NCI-H526 (cell line): ENCODE measurements at places on chromosomes 6 and 20.

DNA sequence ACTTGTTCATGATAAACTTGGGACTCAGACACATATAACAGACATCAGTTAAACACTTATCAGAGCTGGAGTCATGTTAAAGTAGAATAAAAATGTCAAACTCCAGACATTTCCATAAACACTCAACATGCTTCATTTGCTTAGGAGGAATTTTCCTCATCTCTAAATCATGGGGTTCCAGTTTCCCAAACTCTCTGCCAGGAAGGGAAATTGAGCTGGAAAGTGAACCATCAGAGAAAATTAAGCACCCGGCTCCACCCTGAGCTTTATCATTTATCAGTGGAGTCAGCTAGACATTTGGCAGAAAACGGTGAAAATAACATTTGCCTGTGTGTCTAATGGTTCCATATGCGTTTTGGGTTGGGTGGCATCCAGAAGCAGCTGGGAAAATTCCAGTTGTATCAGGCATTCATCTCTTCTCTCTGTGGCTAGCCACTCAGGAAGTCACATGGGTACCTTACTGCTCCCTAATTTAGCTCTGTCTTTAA is 25.3 kb upstream of the ZNFX1 start:
- DNase-seq, result no peak

DNA sequence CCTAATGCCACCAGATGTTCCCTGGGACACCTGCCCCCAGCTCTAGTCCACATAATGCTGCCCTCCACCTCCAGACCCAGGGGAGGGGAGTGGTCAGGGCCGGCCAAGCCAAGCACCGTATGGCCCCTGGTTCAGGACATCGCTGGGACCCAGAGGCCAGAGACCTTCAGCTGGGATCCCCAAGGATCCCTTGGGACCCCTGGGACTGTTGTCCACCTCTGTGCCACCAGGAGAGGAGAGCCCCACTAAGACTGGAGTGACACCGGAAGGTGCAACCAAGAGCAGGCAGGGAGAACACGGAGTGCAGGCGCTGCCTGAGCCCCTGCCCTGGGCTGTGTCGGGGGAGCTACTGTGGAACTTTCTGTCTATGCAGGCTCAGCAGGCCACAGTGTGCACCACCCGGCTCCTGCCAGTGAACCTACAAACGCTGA is 43.6 kb downstream of the CTCFL start:
- DNase-seq, result peak; percentile 92

DNA sequence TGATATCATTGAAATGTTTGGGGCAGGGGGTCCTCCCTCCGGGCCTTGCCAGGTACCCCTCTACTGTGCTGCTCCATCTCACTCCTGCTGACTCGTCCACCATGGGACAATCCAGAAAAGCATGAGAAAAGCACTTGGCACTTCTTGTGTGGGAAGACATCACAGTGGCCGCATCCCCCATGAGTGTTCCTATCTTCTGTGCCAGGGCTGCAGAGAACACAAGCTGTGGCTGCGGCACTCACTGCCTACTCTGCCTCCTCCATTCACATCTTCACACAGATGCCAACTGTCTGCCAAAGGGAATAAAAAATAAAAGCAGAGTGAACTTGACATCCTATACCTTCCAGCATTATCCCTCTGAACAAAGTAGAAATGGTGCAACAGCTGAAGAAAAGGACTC is 117.4 kb upstream of the PROKR2 start:
- no peak for DNase-seq

- no peak for DNase-seq
These were observed 11.3 kb downstream of the ELMO2 start for GRCh38 chr20:46394872-46395760.

GRCh38 chr6:99288668-99289067 is 60.8 kb downstream of the FAXC start:
- DNase-seq, result no peak

GRCh38 chr6:168756009-168756634 is 315.1 kb downstream of the SMOC2 start:
- DNase-seq, result no peak

GRCh38 chr6:93964926-93965325 is 545.6 kb upstream of the EPHA7 start:
- no peak for DNase-seq

GRCh38 chr6:25730907-25731306 is 23.6 kb upstream of the SLC17A4 start:
- DNase-seq, result no peak

DNA sequence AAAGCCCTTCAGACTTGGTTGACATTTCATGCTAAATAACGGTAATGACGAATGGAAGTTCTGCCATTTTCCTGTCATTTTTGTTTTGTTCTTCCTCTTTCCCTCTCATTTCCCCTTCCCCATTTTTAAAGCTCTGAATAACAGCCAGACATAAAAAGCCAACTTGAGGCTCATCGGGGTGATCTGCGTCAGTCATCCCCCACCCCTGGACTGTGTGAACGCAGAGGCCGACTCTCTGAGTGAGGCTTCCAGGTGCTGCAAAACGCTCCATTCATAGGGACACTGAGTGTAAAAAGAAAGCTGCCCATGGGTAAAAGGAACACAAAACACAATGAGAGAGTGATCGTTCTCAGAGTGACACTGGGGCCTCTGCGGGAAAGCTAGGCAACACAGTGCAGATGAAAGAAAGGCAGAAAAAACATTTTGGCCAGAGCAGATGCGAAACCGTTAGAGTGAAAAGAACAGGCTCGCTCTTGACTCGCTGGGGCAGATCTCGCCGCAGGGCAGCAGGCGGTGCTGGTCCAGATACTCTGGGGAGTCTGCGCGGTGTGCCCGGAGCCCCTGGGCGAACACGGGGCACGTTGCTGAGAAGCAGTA is 684.8 kb downstream of the QKI start:
- DNase-seq, result no peak

DNA sequence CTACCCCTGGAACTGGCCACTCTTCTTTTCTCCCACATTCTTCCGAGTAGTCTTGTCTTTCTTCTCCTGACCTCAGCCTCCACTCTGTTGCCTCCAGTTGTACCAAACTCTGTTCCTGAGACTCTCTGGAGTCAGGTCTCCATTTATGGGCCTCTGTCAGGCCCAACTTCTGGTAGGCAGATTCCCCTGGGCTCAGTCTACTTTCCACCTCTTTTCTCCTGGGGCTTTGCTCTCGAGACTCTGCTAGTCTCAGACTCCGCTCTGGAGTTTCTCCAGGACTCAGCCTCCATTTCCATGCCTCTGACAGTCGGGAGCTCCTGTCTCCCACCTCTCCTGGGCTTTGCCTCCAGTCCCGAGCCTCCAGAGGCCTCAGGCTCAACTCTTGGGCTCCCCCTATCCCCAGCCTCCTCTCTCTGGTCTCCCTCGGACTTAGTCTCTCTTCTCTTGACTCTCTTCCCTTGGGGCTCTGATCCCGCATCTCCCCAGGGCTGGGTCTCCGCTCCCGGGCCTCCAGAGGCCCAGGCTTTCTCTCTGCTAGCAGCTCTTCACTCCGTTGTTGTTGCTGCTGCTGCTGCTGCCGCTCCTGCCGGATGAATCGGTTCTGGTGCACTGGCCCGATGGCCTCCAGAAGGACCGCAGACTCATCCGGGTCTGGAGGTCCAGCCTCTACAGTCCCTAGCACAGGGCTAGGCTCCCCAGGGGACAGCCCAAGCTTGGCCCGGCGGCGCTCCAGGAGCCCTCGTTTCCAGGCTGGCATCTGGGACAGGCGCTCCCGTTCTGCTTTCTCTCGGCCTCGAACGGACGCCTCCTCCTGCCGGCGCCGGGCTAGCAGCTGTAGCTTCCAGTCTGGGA is 1.1 kb downstream of the PPP1R18 start:
- no peak for DNase-seq

DNA sequence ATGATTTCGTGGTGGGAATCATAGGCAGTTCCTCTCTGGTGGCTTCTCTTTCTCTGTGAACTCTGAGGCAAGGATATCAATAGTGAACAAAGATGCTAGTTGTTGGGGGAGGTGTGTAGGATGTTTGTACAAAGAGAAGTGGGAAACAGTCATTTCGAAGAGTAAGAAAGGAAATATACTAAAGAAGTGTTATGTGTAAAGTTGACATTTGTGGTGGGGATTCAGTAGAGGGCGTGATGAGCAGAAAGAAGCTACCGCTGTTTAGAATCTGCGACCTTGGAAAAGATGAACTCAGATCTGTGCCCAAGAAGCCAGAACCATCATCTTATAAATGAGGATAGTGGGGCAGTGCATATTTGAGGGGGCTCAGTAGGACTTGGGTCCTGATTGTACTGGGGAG is 11.4 kb downstream of the SLC35F1 start:
- no peak for DNase-seq

DNA sequence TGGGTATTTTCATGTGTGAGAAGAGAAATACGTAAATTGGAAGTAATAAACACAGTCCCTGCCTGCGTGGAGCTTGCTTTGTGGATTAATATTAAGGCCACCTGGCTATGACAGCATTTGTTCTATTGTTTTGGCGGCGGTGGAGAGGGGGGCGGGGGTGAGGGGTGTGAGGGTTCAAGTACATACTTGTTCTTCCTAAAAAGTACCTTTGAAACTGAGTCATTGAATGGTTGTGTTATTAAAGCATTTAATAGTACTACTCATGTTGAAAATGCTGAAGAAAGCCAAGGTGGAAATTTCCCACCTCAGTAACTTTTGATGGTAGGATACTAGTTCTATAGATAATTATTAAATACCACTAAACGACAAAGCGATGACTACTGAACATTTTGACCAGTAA is 95.0 kb downstream of the FOXC1 start:
- DNase-seq, result no peak

- no peak for DNase-seq
These were observed 28.7 kb downstream of the CFAP206 start for GRCh38 chr6:87436435-87436834.

GRCh38 chr6:109265530-109265929 is 116.7 kb downstream of the CD164 start:
- DNase-seq, result no peak

DNA sequence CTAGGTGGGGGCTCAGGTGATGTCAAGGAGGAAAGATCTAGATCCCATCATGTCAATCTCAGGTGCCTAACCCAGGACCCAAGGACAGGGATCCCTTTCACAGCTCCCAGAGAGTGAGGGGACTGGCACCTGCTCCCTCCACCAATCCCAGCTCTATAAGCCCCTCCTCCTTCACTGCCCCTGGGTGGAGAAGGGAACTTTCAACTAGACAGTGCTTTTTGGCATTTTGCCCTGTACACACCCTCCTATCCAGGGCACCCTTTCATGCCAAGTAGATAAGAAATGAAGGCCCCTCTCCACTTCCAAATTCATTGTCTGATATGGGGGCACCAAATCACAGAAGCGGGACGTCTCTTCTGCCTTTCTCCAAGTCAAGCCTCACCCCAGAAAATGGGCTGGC is 61.6 kb downstream of the MDGA1 start:
- no peak for DNase-seq

DNA sequence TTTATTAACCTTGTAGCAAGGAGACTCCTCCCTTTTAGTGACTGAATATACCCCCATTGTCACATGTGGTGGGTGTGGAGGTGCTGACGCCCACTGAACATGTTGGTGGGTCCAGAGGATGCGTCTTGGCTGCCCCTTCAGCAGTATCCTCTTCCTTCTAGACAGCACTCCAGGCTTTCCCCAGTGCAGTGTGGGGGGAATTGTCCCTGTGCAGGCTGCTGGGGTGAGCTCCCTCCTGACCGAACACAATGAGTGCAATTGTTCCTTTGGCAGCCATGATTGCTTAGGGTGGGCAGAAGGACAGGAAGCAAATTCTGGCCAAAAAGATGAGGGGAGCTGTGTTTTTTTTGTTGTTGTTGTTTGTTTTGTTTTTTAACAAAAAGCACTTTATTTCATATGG is 209.3 kb upstream of the PDE10A start:
- no peak for DNase-seq

GRCh38 chr6:12271997-12272396 is 18.2 kb upstream of the EDN1 start:
- DNase-seq, result no peak

- DNase-seq, result no peak
These were observed 118.8 kb downstream of the COL19A1 start for GRCh38 chr6:69985180-69985579.

- DNase-seq, result no peak
These were observed 8.2 kb upstream of the CCDC167 start for GRCh38 chr6:37507690-37508421.

- peak; percentile 27 for DNase-seq
These were observed 10.7 kb upstream of the ULBP3 start for GRCh38 chr6:150079604-150080003.

- DNase-seq, result peak; percentile 21
These were observed 227.4 kb downstream of the LRFN2 start for GRCh38 chr6:40359808-40360207.

GRCh38 chr6:143692696-143693095 is 14.9 kb downstream of the PHACTR2 start:
- DNase-seq, result no peak

DNA sequence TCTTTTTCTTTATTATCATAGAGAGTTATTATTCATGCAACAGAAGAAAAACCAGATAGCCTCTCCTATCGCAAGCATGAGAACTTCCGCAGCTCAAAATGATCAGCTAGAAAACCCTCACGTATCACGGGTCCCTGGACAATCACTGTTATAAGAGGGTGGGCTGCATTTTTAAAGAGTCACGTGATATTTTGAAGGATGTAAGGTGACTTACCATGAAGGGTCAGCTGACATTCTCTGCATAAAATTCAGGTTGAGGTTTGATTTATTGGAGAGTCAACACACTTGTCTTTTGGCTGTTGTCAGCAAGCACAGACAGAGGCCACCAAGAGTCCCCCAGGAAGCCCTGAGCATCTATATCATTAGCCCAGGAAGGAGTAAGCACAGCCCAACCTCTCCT is 39.5 kb downstream of the ID4 start:
- no peak for DNase-seq
